Activated T-cell treated with anti-CD3 and anti-CD28 coated beads, Interleukin-2, amount 50 U/mL, for 72 hours (primary cell): ENCODE measurements at places on chromosomes 3 and 15. TPM values are rescaled to one million over a fixed set of nuclear protein-coding genes. Genes with fewer than 3 reads are reported as not detected.

Gene NR2E3
- not detected for total RNA-seq

- DNase-seq, result no peak
These were observed 196.7 kb upstream of the TBC1D5 start for GRCh38 chr3:17939157-17939556.

DNA sequence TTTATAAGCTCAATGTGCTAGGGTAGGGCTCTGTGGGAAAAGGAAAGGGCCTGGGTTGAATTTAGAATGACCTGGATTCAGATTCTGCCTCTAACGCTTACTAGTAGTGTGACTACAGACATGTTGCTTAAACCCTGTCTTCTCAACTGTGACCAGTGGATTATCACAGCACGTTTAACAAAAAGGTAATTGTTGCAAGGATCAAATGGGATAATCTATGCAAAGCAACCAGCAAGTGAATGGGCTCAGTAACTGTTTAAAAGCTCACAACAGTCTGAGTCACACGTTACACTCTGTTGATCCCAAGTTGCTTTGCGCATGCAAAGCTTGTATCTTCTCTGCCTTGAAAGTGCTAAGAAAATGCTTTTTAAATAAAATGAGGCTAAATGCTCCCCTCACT lies 236.5 kb downstream of the IL20RB start:
- DNase-seq, result no peak

DNA sequence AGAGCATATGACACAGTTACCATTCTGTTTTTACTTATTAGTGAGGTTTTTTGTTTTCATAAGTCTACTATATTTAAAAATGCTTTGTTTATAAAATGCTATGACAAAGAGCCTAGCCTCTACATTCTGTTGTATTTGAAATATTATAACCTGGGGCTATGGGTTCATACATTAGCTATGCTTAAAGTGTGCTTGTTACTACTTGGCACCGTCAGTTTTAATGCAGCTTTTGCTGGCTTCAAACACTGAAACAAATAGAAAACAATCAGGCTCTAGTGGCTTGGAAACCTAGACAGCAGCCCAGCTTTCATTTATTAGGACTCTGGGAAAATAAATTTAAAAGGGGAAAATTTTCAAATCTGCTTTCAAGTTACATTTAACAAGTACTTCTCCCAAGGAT lies 635.9 kb downstream of the CADM2 start:
- DNase-seq, result no peak

Gene LRRC49
- 0.41 TPM for total RNA-seq

Gene LMCD1
- total RNA-seq, result 2.2 TPM

GRCh38 chr3:169952045-169952444 lies 14.6 kb upstream of the SEC62 start:
- no peak for DNase-seq

Gene FBXL22
- total RNA-seq, result 1.3 TPM

DNA sequence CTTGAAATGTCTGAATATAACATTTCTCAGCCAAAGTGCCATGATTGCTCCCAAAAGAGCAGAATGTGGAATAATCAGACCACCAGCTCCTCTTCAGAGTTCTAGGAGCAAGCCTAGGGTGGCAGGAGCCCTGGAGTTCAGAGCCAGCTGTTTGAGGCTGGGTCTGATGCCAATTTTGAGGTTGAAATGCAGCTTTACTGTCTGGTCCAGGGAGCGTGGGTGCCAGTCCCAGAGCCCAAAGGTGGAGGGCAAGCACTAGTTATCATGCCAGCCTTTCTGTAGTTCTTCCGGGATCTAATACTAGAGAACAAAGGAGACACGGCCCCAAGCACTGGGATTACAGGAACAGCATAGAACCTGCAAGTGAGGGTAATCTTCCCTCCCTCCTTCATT lies 69.3 kb downstream of the TNFAIP8L3 start:
- no peak for DNase-seq

DNA sequence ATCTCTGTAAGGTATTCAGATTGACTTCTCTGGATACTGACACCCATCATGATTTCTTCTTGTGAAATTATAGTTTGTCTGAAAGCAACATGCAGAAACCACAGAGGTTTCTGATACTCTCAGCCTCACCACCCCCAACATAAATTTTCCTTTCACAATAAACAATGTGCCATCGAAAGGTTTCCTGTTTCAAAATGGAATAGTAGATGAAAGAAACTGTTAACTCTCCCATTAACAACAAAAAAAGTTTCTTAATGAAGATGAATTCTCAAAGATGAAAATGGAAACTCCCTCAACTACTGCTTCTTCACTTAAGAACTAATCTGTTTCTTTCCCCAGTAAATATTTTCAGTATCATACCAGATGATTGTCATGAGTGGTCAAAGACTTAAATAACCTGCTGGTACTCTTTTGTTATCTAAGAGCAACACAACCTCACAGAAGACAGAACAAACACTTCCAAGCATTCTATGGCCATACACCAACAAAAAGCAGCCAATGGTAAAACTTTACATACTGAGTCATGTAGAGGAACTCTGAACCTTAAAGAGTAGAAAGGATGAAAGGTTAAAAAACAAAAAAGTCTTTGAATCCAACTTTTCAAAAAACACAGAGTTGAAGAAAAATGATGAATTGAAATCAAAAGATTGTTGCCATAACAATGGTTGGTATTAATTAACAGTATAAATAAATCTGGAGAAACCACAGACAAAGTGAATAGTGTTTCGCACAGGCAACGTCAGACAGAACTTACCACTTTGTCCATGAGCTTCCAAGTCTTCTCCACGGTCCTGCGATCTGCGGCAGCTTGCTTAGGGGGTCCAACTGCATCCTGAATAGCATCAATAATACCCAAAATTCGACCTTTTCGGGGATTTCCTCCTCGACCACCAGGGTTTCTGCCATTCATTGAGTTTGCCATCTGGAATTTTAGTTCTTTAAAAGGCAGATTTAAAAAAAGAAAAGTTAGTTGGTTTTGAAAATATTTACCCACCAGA lies 1.9 kb downstream of the CBLB start:
- DNase-seq, result no peak

- no peak for DNase-seq
These were observed 779.0 kb downstream of the SQOR start for GRCh38 chr15:46413799-46414198.

GRCh38 chr3:184315543-184315867 lies 1.1 kb downstream of the EIF4G1 start:
- no peak for DNase-seq

DNA sequence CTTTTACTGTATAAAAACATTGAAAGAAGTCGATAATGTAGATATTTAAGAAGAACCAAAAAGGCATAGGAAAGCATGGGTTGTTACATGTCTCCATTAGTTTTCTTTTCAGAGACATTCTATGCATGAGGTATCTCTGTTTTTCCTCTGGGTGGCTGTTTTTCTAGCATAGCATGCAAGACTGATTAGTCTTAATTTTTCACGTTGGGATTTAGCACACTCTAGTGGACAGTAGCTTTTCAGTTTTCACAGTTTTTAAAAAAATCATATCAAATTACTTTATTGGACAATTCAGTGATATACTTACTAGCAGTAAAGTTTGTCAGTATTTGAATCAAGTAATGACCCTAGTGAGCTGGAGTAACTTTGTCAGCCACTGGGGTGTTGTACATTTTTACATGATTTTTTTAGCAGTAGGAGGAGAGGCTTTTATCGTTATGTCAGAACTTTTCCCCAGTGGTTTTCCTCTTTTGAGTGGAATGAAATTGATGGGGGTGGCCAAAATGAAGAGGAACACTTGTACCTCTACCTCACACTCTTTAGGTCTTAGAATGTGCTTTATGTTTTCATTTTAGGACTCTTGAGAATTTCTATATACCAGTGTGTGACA lies 57.2 kb downstream of the SEC22A start:
- no peak for DNase-seq
